Globus pallidus (tissue), 1 donor: ENCODE measurements at places on chromosomes 6 and 20.

DNA sequence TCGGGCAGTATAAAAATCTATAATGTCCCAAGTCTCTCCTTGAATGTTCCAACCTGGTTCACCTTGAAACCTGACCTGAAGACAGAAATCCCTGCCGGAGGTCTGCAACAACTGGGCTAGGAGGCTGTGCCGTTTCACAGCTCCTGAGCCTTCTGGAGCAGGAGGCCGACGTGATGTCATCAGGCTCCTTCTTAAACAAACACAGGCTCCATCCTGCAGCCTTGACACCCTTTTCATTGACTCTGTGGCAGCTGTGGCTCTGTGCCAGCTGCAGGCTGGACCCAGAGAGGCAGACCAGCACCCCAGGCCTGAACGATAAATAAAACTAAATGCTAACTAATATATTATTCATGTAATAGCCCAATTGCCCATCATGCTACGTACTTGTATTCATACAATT, 483.9 kb downstream of the CD83 start:
- DNase-seq: no peak

GRCh38 chr6:74113901-74114300, 417.9 kb downstream of the CD109 start:
- DNase-seq: no peak

- no peak for DNase-seq
These were observed 116.5 kb upstream of the F13A1 start for GRCh38 chr6:6436946-6437345.

DNA sequence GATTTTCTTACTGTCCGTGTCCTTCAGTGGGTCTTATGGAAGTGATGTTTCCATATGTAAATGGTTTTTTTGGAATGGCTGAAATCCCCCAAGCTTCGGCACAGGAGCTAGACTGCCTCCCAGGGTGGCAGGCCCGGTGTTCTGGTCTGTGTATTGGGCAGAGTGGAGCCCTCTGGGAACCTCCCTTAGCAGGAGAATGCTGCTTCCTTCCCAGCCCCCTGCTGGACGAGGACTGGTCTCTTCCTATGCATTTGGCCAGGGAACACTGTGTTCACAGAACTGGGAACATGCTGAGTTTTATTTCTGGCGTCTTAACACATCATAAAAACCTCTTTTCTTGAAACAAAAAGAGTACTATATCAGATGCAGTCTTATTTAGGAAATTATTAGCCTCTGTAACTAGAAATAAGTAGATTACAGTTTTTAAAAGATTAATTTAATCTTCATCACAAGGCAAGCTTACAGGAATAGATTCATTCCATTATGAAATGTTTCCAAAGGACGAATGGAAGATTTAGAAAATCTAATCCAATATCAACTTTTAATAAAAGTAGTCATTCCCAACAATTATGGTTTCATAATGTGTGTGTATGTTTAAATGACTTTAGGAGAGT, 56.6 kb downstream of the SYTL3 start:
- no peak for DNase-seq

DNA sequence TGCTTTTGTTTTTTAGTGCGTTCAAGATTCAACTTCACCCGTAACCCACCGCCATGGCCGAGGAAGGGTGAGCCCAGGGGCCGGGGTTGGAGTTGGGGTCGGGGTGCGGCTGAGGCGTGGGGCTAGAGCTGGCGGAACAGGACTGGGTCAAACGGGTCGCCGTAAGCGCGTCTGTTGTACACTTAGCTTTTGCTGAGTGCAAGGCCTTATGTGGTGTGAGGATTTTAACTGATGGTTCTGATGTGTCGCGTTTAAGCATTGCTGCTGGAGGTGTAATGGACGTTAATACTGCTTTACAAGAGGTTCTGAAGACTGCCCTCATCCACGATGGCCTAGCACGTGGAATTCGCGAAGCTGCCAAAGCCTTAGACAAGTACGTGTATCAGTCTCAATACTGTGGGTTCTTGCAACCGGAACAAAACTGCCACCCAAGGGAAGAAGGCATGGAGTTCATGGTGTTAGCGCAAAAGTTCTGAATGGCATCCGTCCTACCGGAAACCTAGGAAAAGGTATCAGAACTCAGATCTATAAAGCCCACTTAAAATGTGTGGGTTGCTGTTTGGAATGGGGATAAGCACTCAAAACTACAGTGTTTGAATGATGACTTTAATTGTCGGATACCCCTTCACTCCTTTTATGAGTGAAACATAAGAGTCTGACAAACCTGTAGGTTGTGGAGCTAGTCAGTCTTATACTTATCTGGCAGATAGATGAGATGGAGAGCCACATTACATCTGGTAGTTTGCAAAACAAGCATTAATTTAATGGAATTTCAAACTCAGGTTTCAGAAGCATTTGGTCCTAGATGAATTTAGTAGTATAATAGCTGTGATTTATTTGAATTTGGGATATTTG, 574 bp downstream of the RPS12 start:
- DNase-seq: no peak

DNA sequence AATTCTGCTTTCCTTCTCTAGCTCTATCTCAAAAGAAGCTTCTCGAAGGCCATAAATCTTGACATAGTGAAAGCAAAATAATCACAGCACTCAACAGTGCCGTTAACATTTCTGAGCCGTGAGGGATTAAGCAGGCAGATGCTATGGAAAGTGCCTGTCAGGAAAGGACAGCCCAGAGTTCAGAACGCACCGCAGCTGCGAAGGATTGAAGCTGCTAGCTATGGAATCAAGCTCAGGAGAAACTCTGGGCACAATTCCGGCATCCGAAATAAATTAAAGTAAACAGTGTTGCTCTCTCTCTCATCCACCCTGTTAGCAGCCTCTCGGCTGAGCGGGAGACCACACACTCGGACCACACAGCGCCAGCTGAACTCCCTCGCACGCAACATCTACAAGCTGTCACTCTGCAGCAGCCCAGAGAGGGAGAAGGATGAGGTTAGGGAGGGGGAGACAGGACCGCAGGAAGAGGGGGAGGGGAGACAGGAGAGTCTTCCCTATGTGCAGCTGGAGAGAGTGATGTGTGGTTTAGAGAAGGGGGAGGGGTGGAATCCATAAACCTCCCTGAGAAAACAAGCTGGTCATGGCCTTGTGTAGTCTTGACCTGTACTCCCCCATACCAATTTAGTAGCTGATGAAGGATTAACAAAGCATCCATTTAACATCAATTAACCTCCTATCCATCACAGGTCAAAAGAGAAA, 9.0 kb downstream of the EXOC2 start:
- no peak for DNase-seq

GRCh38 chr6:16481697-16482399, 243.5 kb downstream of the GMPR start:
- no peak for DNase-seq

- DNase-seq: no peak
These were observed 40.3 kb downstream of the STX11 start for GRCh38 chr6:144190593-144190992.

- no peak for DNase-seq
These were observed 23.6 kb downstream of the POFUT1 start for GRCh38 chr20:32231245-32231644.

DNA sequence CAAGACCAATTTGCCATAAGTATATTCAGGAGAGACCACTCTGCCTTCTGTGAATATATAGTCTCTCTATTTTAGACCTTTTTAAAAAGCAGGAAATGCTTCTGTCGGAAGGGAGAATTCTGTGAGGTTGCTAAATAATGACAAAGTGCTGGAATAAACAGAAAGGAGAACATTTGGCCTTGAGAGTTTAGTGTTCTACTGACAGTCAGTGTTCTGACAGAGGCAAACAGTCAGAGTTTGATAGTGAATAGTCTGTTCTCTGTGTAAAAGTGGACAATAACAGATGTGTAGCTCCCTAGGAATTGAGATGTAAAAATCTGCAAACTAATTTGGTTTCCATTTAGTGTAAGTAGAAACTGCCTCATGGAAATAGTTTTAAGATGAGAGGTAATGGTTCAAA, 220.7 kb downstream of the PHF3 start:
- no peak for DNase-seq

- DNase-seq: no peak
These were observed 121.4 kb downstream of the AGPAT4 start for GRCh38 chr6:161152527-161152862.

- no peak for DNase-seq
These were observed 25.3 kb upstream of the HACE1 start for GRCh38 chr6:104884867-104885517.

GRCh38 chr20:7716286-7716972, 223.8 kb downstream of the HAO1 start:
- DNase-seq: no peak

DNA sequence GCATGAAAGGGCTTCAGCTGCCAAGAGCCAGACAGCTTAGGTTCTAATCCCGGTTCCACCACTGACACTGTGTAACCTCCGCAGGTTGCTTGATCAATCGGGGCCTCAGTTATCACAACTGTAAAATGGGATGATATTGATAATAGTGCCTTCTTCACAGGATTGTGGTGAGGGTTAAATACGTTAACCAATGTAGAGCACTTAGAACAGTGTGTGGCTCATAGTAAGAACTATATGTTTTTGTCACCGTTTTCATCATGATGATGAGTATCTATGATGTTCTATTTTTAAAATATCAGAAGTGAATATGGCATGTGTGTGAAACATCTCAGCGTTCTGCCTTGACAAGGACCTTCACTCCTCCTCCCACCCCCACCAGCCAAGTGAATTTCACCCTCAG, 10.3 kb upstream of the MAPK13 start:
- no peak for DNase-seq

GRCh38 chr6:129890701-129891100, 29.6 kb upstream of the TMEM244 start:
- DNase-seq: no peak

DNA sequence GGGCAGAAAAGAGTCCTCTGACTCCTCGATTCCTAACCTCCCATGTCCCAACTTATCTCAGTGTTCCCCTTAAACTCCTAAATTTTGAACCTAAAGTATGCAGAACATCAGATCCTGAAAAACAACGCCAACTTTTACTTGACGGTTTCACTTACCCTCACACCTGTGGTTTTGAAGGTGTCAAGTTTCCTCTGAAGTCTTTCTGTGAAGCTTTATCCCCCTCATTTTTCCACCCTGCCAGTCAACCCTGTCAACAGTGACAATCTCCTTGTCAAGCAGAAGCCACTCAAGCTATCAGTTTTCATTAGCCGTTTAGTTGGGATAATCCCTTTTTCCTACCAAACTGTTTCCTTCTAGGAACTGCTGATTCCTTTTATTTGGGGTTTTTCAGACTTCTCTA, 245.4 kb upstream of the PREP start:
- no peak for DNase-seq

DNA sequence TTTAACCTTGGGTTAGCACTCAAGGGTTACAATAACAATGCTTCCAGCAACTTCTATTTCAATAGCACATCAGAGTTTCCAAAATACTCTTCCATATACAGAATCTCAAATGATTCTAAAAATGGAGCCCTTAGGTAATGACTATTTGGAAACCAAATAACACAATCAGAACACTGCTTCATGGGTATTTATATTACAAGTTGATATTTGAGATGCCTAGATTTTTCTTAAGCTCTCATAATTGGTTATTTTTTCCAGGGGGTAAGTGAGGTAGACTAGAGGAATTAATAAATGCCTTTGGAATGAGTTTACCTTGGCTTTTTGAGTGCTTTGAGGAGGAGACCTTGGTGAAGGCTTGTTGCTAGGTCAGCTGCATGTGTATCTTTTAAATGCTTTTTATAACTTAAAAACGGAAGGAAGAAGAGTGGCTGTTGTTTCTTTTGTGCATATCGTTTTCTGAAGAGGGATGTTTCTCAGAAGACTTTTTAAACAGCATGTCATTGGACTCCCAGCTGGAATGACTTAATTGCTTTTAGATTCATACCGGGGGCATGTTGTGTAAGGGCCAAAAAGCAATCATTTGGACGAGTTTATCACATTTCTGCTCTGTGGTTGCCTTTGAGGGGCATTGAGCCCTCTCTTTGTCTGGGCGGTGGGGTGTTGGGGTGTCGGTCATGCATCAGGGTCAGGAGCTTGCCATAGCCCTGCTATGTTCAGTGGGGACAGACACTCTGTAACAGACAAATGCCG, 186.0 kb downstream of the DTNBP1 start:
- DNase-seq: no peak

- DNase-seq: no peak
These were observed 660 bp upstream of the TFB1M start for GRCh38 chr6:155314773-155315515.

DNA sequence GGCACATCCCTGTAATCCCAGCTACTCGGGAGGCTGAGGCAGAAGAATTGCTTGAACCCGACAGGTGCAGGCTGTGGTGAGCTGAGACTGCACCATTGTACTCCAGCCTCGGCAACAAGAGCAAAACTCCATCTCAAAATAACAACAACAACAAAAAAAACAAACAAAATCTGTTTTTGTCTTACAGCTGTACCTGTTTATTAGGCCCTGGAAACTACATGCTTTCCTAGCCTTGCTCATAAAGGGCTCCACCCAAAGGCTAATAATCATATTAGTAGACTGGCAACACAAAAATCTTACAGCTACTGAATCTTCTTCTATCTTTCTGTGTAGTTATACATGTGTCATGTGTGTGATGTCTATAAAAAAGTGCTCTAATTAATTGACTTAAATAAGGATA, 503.9 kb upstream of the EYS start:
- no peak for DNase-seq

DNA sequence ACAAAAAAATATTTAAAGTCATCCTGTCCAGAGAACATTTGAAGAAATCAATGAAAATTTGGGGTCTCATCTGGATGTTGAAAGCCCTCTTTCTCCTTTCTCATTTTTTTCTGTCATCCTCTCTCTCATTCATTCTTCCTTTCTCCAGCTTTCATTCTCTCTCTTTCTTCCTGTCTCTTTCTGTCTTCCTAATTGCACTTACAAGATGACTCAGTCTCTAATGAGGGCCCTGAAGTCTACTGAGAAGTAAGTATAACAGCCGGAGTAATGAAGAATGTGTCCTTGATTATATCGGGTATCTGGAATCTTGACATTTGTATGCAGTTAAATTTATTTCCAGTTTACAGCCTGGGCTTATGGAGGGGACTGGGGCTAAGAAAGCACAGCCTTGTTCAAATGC, 232.2 kb upstream of the SULF2 start:
- no peak for DNase-seq

GRCh38 chr6:33897189-33897780, 93.5 kb upstream of the MLN start:
- no peak for DNase-seq

GRCh38 chr6:1659816-1660215, 50.1 kb downstream of the FOXC1 start:
- no peak for DNase-seq

DNA sequence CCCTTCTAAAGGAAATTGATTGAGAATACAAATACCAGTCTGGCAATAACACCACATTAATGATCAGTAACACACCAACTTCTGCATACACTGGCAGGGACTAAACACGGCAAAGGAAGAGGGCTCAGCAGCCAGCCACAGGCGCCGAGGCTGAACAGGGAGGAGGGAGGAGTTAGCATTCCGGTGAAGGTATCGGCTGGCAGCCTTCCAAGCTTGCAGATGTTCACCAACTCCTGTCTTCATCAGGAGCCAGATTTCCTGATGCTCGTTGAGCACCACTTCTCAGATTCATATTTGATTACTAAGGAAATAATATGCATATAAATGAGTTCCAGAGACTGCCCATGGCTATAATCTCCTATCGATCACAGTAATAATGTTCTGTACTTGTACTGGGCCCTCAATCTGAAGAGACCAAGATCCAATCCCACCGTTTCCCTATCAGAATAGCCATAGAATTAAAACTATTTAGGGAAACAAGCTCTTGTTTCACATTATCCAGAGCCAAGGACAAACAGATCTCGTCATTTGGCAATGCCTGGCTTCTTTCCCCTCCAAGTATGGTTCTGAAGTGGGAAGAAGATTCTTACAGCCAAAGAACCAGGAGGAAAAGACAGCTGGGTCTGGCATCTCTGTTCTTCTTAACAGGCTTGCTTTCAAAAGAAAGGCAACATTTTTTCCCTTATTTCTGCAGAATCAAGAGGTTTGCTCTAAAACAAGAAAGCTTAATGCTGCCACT, 42.2 kb downstream of the GFOD1 start:
- DNase-seq: no peak
